CD8-positive, alpha-beta memory T cell (primary cell): ENCODE measurements at places on chromosomes 2 and 18. TPM values are rescaled to one million over a fixed set of nuclear protein-coding genes. Genes with fewer than 3 reads are reported as not detected.

DNA sequence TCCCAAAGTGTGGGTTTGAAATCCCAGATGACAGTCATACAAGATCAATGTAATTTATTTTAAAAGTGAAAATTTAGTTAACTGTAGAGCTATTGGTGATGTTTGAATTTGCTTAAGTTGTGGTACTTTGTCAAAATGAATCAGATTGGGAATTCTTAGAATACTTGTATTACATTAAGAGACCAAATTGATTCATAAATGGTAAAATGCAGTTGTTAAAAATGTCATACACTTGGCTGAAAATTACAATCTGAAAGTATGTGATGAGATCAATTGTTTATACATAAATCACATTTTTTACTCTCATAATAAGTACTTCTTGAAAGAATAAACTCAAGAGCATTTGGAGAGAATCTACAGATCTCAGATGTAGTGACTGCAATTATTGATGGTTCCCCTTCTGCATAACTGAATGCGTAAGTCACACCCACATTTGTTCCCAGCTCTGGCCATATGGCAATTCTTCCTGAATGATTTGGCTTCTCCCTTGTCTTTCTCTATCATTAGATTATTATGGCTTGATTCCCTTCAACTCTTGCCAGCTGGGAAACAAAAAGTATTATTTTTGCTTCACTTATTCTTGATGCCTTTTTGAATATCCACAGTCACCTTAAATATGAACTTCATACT lies 558.5 kb downstream of the CPS1 start:
- H3K4me1 ChIP-seq, result no peaks in the 10 kb centered on the region
- no peak overlapping the region for H3K4me3 ChIP-seq
- no peak overlapping the region for H3K27ac ChIP-seq
- DNase-seq, result no peak

GRCh38 chr2:45683292-45683691 lies 31.8 kb downstream of the PRKCE start:
- H3K4me1 ChIP-seq, result no peaks in the 10 kb centered on the region
- H3K27ac ChIP-seq, result no peak overlapping the region
- H3K36me3 ChIP-seq, result no peaks in the 10 kb centered on the region

GRCh38 chr18:52069201-52069600 lies 270.8 kb upstream of the DCC start:
- no peak overlapping the region for H3K27ac ChIP-seq
- no peaks in the 10 kb centered on the region for H3K36me3 ChIP-seq
- H3K4me3 ChIP-seq, result no peak overlapping the region
- H3K4me1 ChIP-seq, result no peaks in the 10 kb centered on the region
- no peak for DNase-seq
- no peaks in the 10 kb centered on the region for H3K27me3 ChIP-seq

- H3K27ac ChIP-seq, result no peak overlapping the region
- no peaks in the 10 kb centered on the region for H3K27me3 ChIP-seq
- no peak overlapping the region for H3K4me3 ChIP-seq
- no peak for DNase-seq
These were observed 289.9 kb downstream of the SLC8A1 start for GRCh38 chr2:40161986-40162385.

DNA sequence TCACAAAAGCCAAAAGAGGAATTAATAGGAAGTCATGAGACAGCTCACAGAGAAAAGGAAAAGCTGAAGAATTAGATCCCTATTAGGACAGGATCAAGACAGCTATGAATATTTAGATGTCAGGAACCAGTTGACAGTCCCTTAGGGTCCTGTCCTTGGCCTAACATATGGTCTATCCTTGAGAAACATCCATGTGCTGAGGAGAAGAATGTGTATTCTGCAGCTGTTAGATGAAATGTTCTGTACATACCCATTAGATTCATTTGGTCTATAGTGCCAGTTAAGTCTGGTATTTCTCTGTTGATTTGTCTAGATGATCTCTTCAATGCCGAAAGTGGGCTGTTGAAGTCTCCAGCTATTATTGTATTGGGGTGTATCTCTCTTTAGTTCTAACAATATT lies 37.6 kb upstream of the SLC40A1 start:
- H3K27ac ChIP-seq, result no peak overlapping the region
- no peak overlapping the region for H3K4me3 ChIP-seq

DNA sequence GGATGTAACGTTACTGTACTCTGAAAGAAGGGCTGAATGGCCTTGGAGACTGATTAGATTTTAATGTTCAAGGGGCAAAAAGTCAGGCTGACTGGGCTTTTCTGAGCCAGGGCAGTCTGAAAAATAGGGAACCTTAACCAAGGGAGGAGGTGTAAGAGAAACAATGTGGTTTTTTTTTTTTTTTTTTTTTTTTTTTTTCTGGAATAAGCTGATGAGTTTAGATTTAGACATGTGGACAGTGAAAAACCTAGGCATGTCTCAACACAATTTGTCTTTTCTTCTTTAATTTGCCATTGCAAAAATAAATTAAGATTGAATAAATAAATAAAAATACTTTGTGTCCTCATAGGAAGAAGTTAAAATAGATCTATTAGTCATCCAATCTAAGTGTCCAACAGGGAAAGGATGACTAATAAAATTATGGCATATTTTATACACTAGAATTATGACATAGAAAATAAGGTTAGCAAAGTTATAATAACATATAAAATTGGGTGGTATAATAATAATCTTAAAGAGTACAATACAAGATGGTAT lies 237.6 kb upstream of the TRIB2 start:
- no peaks in the 10 kb centered on the region for H3K36me3 ChIP-seq
- H3K4me3 ChIP-seq, result no peak overlapping the region
- H3K4me1 ChIP-seq, result no peaks in the 10 kb centered on the region
- DNase-seq, result no peak

KIF3C gene
- total RNA-seq, result 4.9 TPM

ZNF142 gene
- total RNA-seq, result 60.4 TPM

FAM124B gene
- not detected for total RNA-seq

GRCh38 chr2:241252778-241253475 lies 62.5 kb downstream of the HDLBP start:
- DNase-seq, result no peak
- no peaks in the 10 kb centered on the region for H3K4me1 ChIP-seq
- H3K4me3 ChIP-seq, result no peak overlapping the region
- no peak overlapping the region for H3K27ac ChIP-seq
- no peaks in the 10 kb centered on the region for H3K27me3 ChIP-seq

DNA sequence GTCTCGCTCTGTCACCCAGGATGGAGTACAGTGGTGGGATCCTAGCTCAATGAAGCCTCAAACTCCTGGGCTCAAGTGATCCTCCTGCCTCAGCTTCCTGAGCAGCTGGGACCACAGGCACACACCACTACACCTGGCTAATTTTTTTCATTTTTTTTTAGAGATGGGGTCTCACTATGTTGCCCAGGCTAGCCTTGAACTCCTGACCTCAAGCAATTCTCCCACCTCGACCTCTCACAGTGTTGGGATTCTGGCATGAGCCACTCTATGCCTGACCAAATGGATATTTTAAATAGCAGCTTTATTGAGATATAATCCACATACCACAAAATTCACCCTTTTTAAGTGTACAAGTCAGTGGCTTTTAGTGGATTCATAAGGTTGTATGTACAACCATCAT lies 11.1 kb downstream of the RNF149 start:
- peaks cover 15% of the 10 kb centered on the region for H3K36me3 ChIP-seq
- no peak overlapping the region for H3K27ac ChIP-seq
- no peaks in the 10 kb centered on the region for H3K27me3 ChIP-seq
- no peak overlapping the region for H3K4me3 ChIP-seq

GRCh38 chr2:101882769-101883307 lies 108.9 kb upstream of the IL1R2 start:
- DNase-seq, result no peak
- no peak overlapping the region for H3K4me3 ChIP-seq
- no peak overlapping the region for H3K27ac ChIP-seq
- no peaks in the 10 kb centered on the region for H3K27me3 ChIP-seq
- H3K36me3 ChIP-seq, result peaks cover 36% of the 10 kb centered on the region

DNA sequence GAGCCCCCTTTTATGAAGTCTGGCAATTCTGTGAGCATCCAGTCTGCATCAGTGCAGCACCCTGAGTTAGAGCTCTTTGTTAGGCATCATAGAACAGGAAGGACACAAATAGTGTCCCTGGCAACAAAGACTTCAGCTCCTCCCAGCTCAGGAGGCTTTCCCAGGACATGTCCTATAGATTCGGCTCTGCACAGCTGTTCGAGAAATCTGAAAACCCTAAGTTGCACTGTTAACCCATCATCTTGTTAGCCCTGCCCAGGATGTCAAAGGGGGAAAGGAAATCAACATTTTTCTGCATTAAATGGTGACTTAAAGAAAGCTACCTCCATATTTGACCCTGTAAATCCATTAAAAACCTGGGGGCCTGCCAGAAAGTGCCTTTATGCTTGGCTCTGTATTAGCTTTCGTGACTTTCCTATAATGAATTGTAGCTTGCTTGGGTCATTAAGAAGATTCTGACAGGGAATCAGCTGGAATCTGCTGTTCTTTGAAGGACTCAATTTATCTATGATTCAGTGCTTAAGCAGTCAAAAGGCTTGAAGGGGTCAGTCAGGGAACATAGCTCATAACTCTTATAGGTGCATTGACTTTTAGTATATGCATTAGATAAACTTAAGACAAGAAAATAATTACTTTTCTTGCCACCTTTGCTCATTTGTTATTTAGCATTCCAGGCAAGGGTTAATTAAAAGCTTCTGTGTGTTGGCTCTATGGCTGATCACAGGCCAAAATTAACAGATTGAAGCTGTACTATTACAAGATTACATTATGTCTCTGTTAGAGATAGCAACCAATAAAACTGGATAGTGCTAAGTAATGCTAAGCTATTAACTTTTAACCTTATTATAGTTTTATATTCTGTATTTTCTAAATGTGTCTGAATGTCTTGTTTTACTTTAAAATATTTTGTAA lies 20.6 kb downstream of the ERMN start:
- H3K4me1 ChIP-seq, result no peaks in the 10 kb centered on the region
- no peak for DNase-seq
- H3K27me3 ChIP-seq, result no peaks in the 10 kb centered on the region
- H3K36me3 ChIP-seq, result no peaks in the 10 kb centered on the region
- H3K27ac ChIP-seq, result no peak overlapping the region

DNA sequence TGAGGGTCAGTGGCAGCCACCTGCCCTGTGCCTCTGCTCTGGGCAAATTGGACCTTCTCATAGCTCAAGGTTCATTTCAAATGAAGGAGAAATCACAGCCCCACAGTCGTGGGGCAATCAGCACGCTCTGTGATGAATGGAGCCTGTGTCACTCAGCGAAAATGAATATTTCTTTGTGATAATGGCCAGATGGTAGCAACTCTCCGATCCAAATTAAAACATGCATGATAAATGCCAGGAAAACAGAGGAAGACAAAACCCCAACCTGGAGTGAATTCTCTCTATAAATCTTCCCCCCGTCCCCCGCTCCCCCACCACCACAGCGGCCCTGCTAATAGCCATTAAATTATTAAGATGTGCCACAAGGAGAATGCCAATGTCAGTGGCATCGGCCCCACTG lies 258.4 kb downstream of the CELF4 start:
- H3K4me3 ChIP-seq, result no peak overlapping the region
- no peaks in the 10 kb centered on the region for H3K27me3 ChIP-seq
- no peaks in the 10 kb centered on the region for H3K36me3 ChIP-seq
- H3K27ac ChIP-seq, result no peak overlapping the region

DNA sequence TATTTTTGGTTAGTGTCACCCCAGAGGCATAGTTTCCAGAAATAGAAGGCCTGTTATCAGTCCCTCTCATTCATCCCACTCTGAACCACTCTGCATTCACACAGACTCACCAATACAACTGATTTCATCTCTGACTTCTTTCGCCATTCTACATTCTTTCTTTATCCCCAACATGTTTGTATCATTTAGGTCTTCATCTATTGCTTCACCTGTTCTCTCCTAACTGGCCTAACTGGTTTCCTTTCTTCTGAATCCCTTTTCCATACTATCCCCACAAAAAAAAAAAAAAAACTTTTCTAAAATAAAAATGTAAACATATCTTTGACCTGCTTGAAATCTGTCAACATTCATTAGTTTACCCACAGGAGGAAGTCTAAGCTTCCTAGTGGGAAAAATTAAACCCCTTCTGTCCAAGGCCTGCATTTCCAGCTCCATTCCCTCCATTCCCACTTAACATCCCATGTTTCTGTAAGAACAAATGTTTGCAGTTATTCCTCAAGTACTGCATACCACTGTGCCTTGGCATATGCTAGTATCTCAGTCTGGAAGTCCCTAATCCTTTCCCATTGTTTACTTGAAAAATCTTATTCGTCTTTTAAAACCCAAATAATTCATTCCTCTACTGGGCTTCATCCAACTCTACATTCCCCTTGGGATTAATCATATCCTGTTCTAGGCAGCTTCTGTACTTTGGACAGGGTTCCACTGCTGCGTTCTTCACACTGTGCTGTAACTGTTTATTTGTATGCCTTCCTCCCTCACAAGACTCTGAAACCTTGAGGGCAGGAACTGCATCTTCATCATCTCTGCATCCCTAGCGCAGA lies 68.5 kb downstream of the FIGN start:
- DNase-seq, result no peak
- H3K27me3 ChIP-seq, result no peaks in the 10 kb centered on the region
- H3K4me3 ChIP-seq, result no peak overlapping the region
- no peaks in the 10 kb centered on the region for H3K4me1 ChIP-seq
- no peaks in the 10 kb centered on the region for H3K36me3 ChIP-seq
- no peak overlapping the region for H3K27ac ChIP-seq

- H3K36me3 ChIP-seq, result no peaks in the 10 kb centered on the region
- peaks cover 9% of the 10 kb centered on the region for H3K4me1 ChIP-seq
- no peak overlapping the region for H3K27ac ChIP-seq
- no peaks in the 10 kb centered on the region for H3K27me3 ChIP-seq
- no peak for DNase-seq
These were observed 32.0 kb upstream of the INHBB start for GRCh38 chr2:120313695-120314615.

SNX17 gene
- total RNA-seq, result 122 TPM

GRCh38 chr2:38097988-38098385 lies 22.0 kb upstream of the CYP1B1 start:
- H3K36me3 ChIP-seq, result no peaks in the 10 kb centered on the region
- no peak for DNase-seq
- H3K4me3 ChIP-seq, result no peak overlapping the region
- H3K27me3 ChIP-seq, result peaks cover 28% of the 10 kb centered on the region
- no peaks in the 10 kb centered on the region for H3K4me1 ChIP-seq

DCDC2C gene
- not detected for total RNA-seq

GALNT13 gene
- not detected for total RNA-seq

DNA sequence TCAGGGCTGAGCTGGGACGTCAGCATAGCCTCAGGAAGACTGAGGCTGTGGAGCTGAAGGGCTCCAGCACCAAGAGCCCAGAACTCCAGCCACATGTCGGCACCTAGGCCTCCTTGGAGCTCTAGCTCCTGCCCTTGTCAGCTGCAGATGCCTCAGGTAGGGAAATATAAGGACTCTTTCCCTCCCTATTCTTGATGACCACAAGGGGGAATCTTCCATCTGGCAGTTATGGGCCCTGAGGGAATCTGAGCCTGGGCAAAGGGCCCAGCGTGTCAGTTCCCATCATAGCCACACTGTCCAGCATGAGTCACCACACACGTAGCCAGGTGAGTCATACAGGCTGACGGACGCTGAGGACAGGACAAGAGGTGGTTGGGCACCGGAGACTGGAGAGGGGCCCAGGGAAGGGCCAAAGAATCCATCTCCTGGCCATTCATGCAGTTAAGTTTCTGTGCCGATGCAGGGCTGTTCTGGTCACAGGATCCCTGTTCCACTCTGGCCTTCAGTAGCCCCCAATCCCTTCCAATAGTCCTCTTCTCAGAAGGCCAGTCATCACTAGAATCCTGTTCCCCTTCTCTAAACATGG lies 1.8 kb downstream of the MPV17 start:
- H3K4me3 ChIP-seq, result no peak overlapping the region
- DNase-seq, result no peak
- H3K4me1 ChIP-seq, result peaks cover 15% of the 10 kb centered on the region
- H3K27me3 ChIP-seq, result no peaks in the 10 kb centered on the region
- no peak overlapping the region for H3K27ac ChIP-seq
- no peaks in the 10 kb centered on the region for H3K36me3 ChIP-seq

FASTKD2 gene
- total RNA-seq, result 39.7 TPM
